ENCODE measurements at places on chromosomes 3 and 15. TPM values are rescaled to one million over a fixed set of nuclear protein-coding genes. Genes with fewer than 3 reads are reported as not detected.

ARPIN gene
- total RNA-seq, result 17.0 TPM

NMD3 gene
- total RNA-seq, result 129 TPM

FILIP1L gene
- 13.0 TPM for total RNA-seq

CFAP20DC gene
- 4.2 TPM for total RNA-seq

SH3GL3 gene
- total RNA-seq, result 0.65 TPM

WDR93 gene
- 0.32 TPM for total RNA-seq

IGDCC3 gene
- not detected for total RNA-seq

SLC24A5 gene
- not detected for total RNA-seq

NEK10 gene
- 50.3 TPM for total RNA-seq

Measured in articular chondrocyte of knee joint (primary cell).